ENCODE measurements at places on chromosomes 4 and X.

DNA sequence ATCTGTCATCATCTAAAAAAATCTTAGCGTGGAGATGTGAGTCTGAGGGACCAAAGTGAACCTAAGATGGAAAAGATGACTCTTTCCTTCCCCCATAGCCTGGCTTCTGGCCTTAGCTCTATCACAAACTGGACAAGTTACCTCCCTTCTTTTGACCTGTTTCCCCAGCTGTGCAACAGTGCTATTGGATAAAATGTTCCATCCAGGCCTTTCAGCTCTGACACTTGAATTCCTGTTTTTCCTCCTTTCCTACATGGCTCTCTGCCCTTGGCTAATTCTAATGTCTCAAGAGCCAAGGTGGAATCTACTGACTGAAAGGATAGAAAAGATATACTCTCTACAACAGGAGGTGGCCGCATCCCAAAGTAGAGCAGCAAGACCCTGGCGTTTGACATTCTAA lies 84.5 kb upstream of the ARHGEF9 start:
- DNase-seq: no peak

GRCh38 chrX:14779580-14779979 lies 93.3 kb downstream of the FANCB start:
- DNase-seq: no peak

GRCh38 chr4:24880186-24880585 lies 32.7 kb downstream of the CCDC149 start:
- DNase-seq: no peak

DNA sequence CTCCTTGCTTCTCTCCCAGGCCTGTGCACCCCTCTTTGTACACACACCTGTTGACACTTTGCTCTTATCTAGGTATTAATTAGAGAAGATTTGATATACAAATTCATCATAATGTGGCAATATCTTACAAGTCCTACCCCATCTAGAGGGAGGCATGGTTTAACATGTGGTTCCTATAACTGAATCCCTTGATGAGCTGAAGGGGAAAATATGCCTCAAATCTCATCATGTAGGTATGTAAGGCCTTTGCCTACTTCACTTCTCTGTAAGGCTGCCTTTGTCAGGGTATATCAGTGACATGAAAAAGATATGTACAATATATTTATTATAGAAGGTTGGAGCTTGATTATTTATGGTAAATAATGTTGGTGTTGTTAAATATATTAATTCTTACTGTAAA lies 31.9 kb downstream of the HTR2C start:
- DNase-seq: no peak

GRCh38 chr4:8723222-8723980 lies 130.8 kb downstream of the CPZ start:
- DNase-seq: no peak

DNA sequence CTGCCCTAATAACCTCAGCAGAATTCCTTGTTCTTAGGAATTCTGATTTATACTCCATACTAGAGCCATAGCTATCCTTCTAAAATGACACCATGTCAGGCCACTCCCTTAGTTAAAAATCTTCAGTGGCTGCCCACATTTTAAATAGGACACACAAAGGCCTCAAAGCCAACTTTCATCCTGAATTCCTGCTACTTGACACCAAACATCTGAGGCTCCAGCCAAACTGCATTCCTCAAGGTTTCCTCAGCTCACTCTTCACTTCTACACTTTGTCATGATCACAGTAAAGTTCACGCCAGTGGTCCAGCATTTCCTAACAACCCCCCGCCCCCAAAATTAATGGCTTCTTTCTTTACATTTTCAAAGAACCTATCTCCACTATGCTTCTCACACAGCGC lies 124.3 kb downstream of the ADGRA3 start:
- no peak for DNase-seq

DNA sequence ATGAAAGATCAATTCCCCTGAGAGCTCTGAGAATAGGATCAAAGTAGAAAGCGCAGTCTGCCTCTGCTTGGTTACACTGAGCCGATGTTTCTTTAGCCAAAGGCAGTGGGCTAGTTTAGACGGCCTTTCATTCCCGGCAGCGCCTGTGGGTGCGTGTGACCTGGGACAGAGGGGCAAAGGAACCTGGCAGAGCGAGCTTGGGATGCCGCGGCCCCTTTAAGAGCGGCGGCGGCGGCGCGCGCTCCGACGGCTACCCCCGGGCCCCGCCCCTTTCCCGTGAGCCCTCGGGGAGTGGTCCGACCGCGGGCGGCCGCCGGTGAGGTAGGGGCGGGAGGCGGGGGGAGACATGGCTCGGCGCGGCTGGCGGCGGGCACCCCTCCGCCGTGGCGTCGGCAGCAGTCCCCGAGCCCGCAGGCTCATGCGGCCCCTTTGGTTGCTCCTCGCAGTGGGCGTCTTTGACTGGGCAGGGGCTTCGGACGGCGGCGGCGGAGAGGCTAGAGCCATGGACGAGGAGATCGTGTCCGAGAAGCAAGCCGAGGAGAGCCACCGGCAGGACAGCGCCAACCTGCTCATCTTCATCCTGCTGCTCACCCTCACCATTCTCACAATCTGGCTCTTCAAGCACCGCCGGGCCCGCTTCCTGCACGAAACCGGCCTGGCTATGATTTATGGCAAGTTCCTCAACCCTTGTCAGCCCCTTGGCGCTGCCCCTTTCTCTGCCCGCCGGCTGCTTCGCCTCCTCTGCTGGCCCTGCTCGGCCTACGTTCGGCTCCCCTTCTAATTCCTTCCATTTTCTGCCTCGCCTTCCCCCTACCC lies at the start of gene SLC9A6:
TSS of gene SLC9A6 (plus strand) at position 279 of the 816 bp plus-strand sequence. CDS start at position 503, 224 bp downstream.
- peak; percentile 40 for DNase-seq

GRCh38 chrX:131565909-131566308 lies 22.0 kb downstream of the OR13H1 start:
- DNase-seq: no peak

DNA sequence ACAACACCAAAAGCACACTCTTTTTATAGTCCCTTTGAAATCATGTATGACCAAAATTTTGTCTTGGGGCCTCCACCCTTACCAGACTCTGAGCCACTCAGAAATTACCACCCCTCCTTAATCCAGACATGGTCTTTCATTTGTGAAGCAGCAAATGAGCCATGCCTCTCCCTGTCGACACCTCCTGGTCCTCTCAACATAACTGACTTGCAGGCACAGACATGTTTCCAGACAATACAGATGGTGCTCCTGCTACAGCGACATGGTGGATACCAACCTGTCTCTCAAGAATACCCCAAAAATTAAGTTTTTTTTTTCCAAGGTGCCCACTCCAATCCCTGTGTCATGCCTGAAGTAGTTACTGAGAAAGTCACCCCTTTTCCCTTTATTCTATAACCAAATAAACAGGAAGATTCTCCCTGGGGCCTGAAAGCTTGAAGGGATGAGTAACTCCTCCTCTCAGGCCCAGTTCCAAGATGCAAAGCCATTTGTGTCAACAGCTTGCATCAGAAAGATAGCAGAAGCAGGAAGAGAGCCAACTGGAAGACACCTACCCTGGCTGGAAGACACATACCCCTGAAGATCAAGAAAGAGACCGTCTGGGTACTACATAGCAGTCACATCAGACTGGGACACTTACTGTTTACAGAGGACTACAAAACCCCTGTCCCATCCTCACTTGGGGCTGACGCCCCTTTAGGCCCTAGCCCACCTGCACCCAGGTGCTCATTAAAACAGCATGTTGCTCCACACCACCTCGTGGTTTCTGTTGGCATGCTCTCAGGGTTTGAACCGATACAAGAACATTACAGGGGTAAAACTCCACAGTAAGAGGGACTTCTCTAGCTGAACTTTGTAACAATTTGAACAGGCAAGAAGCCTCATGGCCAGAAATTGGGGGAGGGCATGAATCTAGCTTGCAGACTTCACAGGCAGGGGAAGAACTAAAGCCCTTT lies 5.5 kb upstream of the UGT2B17 start:
- DNase-seq: no peak

DNA sequence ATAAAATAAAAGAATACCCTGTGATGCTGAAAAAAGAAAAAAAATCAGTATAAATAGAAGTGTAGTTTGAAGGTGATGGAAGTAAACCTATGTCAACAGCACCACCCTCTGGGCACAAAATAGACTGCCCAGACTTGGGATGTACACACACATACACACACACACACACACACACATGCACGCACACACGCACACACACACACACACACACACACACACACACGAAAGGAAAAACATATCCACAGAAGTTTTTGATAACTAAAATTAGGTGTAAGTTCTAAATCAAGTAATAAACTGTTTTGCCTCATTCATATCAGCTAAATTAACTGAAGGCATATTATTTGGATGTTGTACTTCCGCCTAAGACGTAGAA lies 40.5 kb downstream of the ANXA5 start:
- DNase-seq: no peak

DNA sequence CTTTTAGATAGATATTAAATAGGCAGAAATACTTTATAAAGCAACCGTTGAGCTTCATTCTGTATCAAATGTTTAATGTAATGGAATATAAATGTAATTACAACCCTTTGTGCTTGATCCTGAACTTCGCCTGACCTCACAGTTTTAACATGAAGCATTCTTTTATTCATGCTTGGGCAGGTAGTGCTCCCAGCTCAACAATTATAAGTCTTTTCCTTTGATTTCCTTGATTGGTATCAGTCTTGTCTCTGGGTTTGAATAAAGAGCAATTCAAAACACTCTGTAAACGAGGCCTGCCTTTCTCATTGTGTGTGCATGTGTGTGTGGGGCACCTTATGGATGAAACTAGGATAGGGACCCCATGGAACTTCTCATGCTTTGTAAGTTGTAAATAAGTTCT lies 6.8 kb downstream of the METAP1 start:
- DNase-seq: no peak

DNA sequence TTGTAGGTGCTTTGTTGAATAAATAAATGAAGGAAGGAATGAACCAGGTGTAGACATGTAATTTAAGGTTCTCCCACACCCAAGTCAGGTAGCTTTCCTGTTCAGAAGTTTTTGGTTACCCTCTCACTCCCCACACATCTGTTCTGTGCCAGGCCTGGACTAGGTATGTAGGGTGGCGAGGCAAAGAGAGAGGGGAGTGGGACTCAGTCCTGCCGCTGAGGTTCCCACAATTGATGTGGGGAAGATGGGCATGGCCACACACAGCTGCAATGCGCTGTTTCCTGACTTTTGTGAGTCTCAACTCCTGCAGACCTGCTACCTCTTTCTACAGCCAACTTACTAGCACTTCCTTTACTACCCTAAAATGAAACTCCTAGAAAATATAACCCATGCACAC lies 88.9 kb downstream of the RTL5 start:
- no peak for DNase-seq

- DNase-seq: no peak
These were observed 74.8 kb downstream of the COX18 start for GRCh38 chr4:72994670-72995069.

- no peak for DNase-seq
These were observed 8.1 kb downstream of the CSAG1 start for GRCh38 chrX:152725409-152725808.

- no peak for DNase-seq
These were observed 11.1 kb downstream of the RASL11B start for GRCh38 chr4:52873191-52873590.

DNA sequence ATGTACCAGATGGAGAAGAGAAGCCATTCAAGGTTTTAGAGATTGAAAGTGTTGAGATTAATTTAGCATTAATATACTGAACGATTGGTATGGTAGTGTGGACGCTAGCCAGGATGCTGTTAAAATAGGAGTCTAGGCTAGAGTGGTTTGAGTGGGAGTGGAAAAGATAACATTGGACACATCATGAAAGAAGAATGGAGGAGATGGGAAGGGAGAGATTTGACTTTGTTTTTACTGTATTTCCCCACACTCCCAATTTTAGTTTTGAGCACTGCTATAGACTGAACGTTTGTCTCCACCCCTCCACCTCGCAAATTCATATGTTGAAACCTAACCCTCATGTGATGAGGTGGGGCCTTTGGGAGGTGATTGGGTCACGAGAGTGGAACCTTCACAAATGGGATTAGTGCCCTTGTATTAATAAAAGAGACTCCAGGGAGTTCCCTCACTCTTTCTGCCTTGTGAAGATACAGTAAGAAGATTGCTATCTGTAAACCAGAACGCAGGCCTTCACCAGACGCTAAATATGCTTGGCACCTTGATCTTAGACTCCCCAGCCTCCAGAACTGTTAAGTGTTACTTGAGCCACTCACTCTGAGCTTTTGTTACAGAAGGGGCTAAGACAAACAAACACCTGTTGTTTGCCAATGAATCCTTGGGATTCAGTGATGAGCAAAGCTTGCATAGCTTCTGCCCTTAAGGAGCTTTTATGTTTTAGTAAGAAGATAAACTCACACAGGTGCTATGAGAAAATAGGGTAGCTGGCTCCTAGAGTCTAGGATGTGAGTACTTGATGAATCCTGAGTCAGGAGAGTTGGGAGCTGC lies 25.8 kb downstream of the USP9X start:
- no peak for DNase-seq

GRCh38 chrX:147072747-147073146 lies 258.2 kb upstream of the CXorf51A start:
- no peak for DNase-seq

DNA sequence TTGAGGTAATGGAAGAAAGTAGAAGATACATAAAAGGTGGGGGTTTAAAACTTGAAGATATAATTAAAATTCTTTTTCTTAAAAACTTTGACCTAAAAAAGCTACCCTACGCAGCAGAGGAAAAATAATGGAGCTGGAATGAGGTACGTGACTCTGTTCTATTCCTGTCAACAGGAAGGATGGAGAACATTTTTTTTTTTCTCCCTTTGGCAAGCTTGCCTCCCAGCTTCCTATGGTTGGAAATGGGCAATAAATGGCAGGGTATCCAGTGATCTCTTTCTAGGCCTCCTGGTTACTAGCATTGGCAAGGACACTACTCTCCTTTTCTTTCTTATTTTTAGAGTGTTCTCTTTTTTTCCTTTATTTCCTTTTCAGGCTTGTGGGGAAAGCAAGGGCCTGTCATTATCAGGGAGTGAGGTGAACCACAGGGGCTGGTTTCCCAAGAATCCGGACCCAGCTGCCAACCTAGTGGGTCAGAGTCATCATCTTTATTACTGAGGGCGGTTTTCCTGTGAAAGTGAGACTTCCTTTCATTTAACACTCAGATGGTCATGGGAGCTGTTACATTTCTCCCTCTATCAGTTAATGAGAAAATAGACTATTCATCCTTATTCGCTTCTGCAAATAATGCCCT lies 224.6 kb downstream of the SPRY1 start:
- no peak for DNase-seq

DNA sequence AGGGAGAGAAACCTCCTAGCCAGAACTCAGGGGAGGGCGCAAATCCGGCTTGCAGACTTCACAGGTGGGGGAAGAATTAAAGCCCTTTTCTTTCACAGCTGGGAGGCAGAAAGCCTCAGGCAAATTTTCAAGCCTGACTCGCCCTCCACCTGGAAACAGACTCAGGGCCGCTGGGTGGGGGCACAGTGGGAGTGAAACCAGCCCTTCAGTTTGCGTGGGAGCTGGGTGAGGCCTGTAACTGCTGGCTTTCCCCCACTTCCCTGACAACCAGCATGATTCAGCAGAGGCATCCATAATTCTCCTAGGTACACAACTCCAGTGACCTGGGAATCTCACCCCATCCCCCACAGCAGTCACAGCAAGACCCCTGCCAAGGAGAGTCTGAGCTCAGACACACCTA lies 206.9 kb upstream of the INTU start:
- no peak for DNase-seq

All from stimulated activated CD8-positive, alpha-beta memory T cell treated with anti-CD3 and anti-CD28 coated beads, Interleukin-4, amount 100 ng/mL, for 1 hour (primary cell).